ENCODE measurements at places on chromosomes 13 and 19.

GRCh38 chr13:42777467-42777866 is 3.9 kb upstream of the FAM216B start:
- H3K27ac ChIP-seq = no peak overlapping the region
- H3K4me1 ChIP-seq = no peaks in the 10 kb centered on the region
- H3K27me3 ChIP-seq = no peaks in the 10 kb centered on the region
- no peak for DNase-seq
- no peaks in the 10 kb centered on the region for H3K36me3 ChIP-seq
- H3K4me3 ChIP-seq = no peak overlapping the region

- H3K4me1 ChIP-seq = peaks cover 28% of the 10 kb centered on the region
- no peak for DNase-seq
- H3K4me3 ChIP-seq = peak within 1 kb of the TSS; percentile 52
- H3K27ac ChIP-seq = peak within 1 kb of the TSS; percentile 73
- no peaks in the 10 kb centered on the region for H3K36me3 ChIP-seq
These were observed at the start of gene FGF14 for GRCh38 chr13:102401766-102402165. FGF14 (minus strand) TSS chr13:102402048.

DNA sequence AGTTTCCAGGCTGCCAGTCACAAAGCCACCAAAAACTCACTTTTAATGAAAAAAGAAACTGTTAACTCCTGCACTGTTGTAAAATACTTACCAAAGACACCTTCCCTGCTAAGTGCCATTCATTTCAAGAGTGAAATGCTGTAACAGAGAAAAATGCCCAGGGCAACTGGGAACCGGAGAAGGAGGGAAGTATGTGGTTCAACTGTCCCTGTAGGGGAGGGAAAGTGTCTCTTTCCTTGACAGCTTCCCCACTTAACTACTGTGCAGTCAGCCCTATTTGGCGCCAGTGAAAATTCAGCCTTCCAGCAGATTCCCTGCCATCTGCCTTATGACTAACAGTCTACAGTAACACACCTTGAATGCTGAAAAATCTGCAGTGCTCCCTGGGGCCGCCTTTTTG is 789.0 kb downstream of the DIAPH3 start:
- no peak for DNase-seq
- no peak overlapping the region for H3K27ac ChIP-seq
- H3K27me3 ChIP-seq = no peaks in the 10 kb centered on the region

- no peak overlapping the region for H3K4me3 ChIP-seq
- no peaks in the 10 kb centered on the region for H3K27me3 ChIP-seq
- peaks cover 22% of the 10 kb centered on the region for H3K4me1 ChIP-seq
- DNase-seq = no peak
- no peaks in the 10 kb centered on the region for H3K36me3 ChIP-seq
- H3K27ac ChIP-seq = no peak overlapping the region
These were observed 5.4 kb downstream of the CCDC61 start for GRCh38 chr19:46000491-46001246.

GRCh38 chr13:80399340-80400163 is 58.6 kb upstream of the SPRY2 start:
- no peak for DNase-seq
- no peaks in the 10 kb centered on the region for H3K36me3 ChIP-seq
- H3K4me1 ChIP-seq = no peaks in the 10 kb centered on the region
- H3K27ac ChIP-seq = no peak overlapping the region
- no peak overlapping the region for H3K4me3 ChIP-seq

GRCh38 chr19:480016-480855 is 16.1 kb upstream of the MADCAM1 start:
- no peak overlapping the region for H3K27ac ChIP-seq
- no peaks in the 10 kb centered on the region for H3K4me1 ChIP-seq
- no peaks in the 10 kb centered on the region for H3K27me3 ChIP-seq
- H3K4me3 ChIP-seq = no peak overlapping the region

GRCh38 chr13:29935309-29935981 is 85.0 kb upstream of the UBL3 start:
- H3K36me3 ChIP-seq = no peaks in the 10 kb centered on the region
- H3K27me3 ChIP-seq = no peaks in the 10 kb centered on the region
- H3K4me3 ChIP-seq = no peak overlapping the region
- H3K4me1 ChIP-seq = no peaks in the 10 kb centered on the region

DNA sequence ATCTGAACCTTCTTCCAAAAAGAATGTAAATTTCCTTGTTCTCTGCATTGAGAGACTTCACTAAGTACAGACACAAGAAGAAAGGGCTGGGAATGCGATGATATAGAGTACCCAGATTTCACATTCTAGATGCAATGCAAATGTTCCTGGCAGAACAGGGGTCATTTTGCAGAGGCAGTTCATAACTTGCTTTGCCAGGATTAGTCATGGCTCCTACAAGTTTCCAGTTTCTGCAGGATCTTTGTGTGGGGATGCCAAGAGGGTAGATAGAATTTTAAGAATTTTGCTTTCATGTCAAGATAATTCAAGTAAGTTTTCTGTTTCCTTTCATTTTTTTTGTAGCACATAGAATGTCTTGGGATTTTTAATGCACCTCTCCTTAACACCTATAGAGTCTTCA is 181.2 kb downstream of the FGF9 start:
- no peak overlapping the region for H3K27ac ChIP-seq
- H3K4me1 ChIP-seq = no peaks in the 10 kb centered on the region
- no peak for DNase-seq
- H3K27me3 ChIP-seq = no peaks in the 10 kb centered on the region
- H3K4me3 ChIP-seq = no peak overlapping the region

GRCh38 chr13:90420683-90421082 is 926.8 kb upstream of the MIR17HG start:
- no peaks in the 10 kb centered on the region for H3K36me3 ChIP-seq
- no peak overlapping the region for H3K4me3 ChIP-seq
- no peaks in the 10 kb centered on the region for H3K4me1 ChIP-seq
- no peak overlapping the region for H3K27ac ChIP-seq
- H3K27me3 ChIP-seq = no peaks in the 10 kb centered on the region
- DNase-seq = no peak

- no peaks in the 10 kb centered on the region for H3K27me3 ChIP-seq
- DNase-seq = no peak
These were observed 51.1 kb downstream of the RASL11A start for GRCh38 chr13:27321468-27322431.

DNA sequence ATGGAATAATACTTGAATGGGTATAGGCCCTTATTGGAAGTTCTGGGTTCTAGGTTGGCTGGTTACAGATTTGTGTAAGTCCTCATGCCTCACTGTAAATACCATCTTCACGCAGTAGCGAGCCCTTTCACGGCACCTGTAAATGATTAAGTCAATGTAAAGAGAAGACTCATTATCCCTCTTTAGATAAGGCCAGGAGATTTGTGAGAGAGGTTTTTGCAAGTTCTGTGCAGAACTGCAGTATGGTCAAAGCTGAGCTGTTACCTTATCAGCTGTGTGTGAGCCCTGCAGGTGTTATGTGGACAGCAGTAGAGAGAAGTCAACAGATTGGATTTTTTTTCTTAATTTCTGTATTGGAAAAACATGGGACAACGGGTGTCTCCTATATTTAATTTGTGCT is 141.6 kb downstream of the SHISA2 start:
- H3K36me3 ChIP-seq = no peaks in the 10 kb centered on the region
- H3K4me1 ChIP-seq = no peaks in the 10 kb centered on the region
- no peak for DNase-seq
- H3K27me3 ChIP-seq = no peaks in the 10 kb centered on the region
- no peak overlapping the region for H3K27ac ChIP-seq

DNA sequence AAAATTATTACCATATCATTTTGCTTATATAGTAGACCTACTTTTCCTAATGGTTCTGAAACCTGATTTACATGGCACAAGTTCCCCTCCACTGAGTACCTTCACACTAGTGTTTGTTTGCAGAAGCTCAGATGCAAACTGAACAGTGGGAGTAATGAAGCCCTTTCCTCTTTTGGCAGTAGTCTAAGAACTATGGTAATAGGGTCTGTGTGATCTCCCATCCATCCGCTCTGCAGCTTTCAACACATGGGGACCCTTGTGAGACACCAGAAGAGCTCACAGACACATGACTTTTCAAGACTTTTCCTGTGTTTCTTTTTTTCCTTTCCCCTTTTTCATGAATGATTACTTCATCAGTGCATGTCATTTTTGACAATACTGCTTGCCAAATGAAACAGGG is 336.0 kb downstream of the ATP8A2 start:
- H3K4me3 ChIP-seq = no peak overlapping the region
- no peaks in the 10 kb centered on the region for H3K36me3 ChIP-seq
- H3K4me1 ChIP-seq = no peaks in the 10 kb centered on the region
- H3K27me3 ChIP-seq = no peaks in the 10 kb centered on the region
- no peak for DNase-seq
- no peak overlapping the region for H3K27ac ChIP-seq

All from sigmoid colon (tissue), 7 donors.